ENCODE measurements at places on chromosomes 13 and 19.

DNA sequence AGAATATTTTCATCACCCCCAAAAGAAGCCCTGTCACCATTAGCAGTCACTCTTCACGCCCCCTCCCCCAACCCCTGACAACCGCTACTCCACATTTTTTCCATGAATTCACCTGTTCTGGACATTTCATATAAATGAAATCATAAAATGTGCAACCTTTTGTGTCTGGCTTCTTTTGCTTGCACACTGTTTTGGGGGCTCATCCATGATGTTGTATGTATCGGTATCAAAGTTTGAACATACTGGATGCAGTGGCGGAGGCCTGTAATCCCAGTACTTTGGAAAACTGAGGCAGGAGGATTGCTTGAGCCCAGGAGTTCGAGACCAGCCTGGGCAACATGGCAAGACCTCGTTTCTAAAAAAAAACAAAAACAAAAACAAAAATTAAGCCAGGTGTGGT, 7.2 kb downstream of the GADD45B start:
- no peak for DNase-seq

GRCh38 chr13:21124852-21125251, 51.5 kb downstream of the SKA3 start:
- DNase-seq: no peak

- no peak for DNase-seq
Measured at GRCh38 chr13:96779691-96780090, 214.6 kb downstream of the OXGR1 start.

DNA sequence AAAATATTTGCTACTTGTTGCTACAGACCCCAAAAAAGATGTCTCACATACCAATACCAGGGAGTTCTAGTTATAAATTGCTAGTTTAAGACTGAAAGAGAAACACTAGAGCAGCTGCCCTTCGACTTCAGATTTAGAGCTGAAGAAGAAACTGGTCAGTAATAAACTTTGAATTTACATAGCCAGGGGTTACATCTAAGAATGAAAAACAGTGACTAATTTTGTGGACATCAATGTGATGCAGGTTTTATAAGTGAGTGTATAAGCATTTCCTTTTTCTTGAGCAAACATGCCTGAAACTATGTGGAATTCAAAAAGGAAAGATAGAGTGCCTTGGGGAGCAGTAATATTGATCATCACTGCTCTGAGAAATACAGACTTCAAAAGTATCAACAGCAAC, 724.9 kb upstream of the MIR17HG start:
- DNase-seq: no peak

DNA sequence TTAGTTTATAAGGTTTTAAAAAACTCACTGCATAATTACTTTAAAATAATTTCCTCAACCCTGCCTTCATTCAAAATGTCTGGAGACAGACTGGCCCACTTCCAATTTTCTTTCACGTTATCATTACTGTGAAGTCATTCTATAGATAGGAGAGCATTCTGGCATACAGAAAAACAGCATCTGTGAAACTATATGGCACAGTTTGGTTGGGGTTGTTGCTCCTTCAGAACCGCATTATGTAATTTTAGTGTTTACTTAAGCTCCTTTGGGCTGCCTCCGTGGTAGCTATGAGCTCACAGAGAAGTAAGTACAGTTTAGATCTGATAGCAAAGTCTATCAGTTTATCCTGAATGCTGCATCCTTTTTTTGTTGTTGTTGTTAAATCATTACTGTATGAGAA, 104.3 kb downstream of the KCNRG start:
- DNase-seq: no peak

- no peak for DNase-seq
Measured at GRCh38 chr19:35223084-35223790, 5.3 kb downstream of the FAM187B start.

- peak; percentile 23 for DNase-seq
Measured at GRCh38 chr13:42275098-42275471, 3.1 kb downstream of the AKAP11 start.

GRCh38 chr19:29491995-29492577, 33.7 kb upstream of the VSTM2B start:
- no peak for DNase-seq

- DNase-seq: peak; percentile 37
Measured at GRCh38 chr19:38079926-38080380, 144.1 kb downstream of the DPF1 start.
